ENCODE measurements at places on chromosomes 6 and 20.

- no peak for DNase-seq
These were observed 20.5 kb upstream of the TIAM2 start for GRCh38 chr6:154974485-154975149.

GRCh38 chr6:48110436-48111142 is 408 bp downstream of the PTCHD4 start:
- DNase-seq = no peak

GRCh38 chr6:20366082-20366830 is 35.4 kb upstream of the E2F3 start:
- DNase-seq = peak; percentile 81

DNA sequence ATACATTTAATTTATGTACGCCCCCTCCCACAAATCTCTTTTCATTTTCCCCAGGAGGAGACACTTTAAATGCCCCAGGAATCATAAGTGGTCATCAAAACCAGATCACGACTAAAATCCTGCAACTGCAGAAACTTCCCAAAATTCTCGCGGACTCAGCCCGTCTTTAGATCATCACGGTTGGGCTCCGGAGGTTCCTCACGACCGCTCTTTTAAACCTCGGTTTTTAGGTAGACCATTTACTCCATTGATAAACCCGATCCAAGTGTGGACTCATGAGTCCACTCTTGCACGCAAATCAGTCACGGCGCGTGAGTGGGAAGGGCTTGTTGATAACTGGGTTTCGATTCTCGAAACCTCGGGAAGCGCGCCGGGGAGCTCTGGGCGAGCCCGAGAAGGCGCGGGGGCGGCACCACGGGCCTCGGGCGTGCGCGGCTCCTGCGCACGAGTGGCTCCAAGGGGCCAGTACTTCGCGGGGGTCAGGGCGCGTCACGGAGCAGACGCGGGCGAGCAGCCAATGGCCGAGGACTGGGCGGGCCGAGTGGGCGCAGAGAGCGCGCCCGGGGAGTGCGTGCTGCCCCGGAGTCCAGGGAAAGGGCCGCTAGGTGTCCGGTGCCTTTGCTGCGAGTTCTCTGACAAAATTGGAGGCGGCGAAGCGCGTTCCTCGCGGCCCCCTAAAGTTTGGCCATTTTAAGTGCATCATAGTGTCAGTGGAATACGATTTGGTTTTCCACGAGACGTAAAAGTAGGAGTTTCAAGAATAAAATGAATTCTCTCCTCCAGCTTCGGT is 635 bp upstream of the TENT5A start:
- peak; percentile 74 for DNase-seq

DNA sequence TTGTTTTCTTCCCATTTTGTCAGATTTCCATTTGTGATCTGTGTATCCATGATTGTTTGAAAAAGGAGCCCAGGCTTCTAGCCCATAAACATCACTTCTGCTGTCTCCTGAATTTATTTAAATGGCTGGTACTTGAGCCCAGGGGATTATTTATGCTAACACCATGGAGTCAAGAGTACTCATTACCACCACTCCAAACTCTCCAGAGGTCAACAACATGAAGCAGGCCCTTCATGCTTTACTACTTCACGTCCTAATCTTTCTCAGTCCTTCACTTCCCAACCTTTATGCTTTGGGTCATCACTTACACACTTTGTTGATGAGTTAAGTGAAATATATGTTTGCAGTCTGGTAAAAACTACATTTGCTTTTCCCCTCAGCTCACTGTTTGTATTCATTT is 247.8 kb downstream of the BMP2 start:
- no peak for DNase-seq

- DNase-seq = no peak
These were observed 178.9 kb downstream of the FUT9 start for GRCh38 chr6:96194675-96195074.

- no peak for DNase-seq
These were observed 128.0 kb downstream of the PHACTR1 start for GRCh38 chr6:12844284-12845223.

- DNase-seq = peak; percentile 77
These were observed 27.5 kb upstream of the ZBTB22 start for GRCh38 chr6:33344701-33345697.

DNA sequence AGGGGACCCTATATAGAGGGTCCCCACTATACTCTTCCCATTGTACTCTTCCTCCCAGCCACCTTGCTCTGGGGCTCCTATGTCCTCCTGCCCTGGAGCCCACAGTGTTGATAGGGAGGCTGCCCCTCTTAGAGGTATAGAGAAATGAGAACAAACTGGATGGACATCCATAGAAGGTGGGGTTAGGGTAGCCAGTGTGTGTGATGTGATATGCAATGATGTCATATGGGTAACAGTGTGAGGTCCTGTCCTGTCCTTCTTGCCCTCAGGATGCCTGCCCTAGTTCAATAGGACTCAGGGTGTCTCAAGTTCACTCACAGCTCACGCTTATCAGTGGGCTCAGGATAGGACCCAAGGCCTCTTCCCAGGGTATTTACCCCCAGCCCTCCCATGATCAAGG is 435 bp downstream of the PTCRA start:
- DNase-seq = no peak

GRCh38 chr20:25081730-25082497 is at the start of gene VSX1:
VSX1 (minus strand) TSS chr20:25082141; CDS start chr20:25082096, 45 bp downstream.
- DNase-seq = no peak

- peak; percentile 62 for DNase-seq
These were observed 586 bp downstream of the ZNF512B start for GRCh38 chr20:63968928-63969760.

- no peak for DNase-seq
These were observed 61.2 kb upstream of the TRAF3IP2 start for GRCh38 chr6:111666847-111667246.

GRCh38 chr6:144349690-144350527 is 64.8 kb downstream of the UTRN start:
- DNase-seq = peak; percentile 20

GRCh38 chr6:11485271-11485670 is 52.3 kb upstream of the TMEM170B start:
- DNase-seq = no peak
